ENCODE measurements at places on chromosomes 2 and 18.
A peak's percentile ranks its signal among the peaks of the same experiment; 100 is the strongest.

DNA sequence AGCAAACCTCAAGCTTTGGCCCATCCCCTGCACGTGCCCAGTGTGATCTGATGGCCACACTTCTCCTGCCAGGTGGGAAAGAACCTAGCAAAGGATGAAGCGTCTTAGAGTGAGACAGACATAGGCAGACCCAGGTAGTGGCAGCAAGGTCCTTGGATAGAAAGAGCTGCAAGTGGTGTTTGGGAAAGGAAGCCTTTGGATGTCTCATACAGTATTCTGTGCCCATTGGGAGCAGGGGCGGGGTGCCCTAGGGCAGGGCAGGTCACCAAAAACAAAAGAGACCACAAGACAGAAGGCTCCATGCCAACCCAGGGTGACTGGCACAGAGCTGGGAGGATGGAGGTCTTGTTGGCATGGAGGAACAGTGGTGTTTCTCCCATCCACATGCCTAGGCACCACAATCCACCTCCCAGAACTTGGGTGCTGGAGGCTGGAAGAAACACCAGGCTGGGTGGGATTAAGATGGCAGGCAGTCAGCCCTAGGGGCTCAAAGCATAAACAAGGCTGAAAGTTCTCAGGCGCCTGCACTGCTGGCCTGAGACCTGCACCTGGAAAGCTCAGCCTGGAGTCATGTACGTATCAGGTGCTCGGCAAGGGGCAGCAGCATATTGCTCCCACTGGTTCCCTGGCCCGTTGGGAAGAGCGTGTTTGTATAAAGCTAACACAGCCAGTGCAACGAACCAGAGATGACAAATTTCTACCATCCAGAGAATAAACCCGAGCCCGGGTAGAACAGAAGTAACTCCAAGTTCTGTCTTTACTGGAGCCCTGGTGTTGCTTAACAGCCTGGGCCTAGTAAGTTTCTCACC lies 52.9 kb downstream of the CRACDL start:
- no peak for DNase-seq
- no peak overlapping the region for H3K27ac ChIP-seq
- H3K27me3 ChIP-seq: peaks cover 16% of the 10 kb centered on the region

GRCh38 chr18:36199691-36200295 lies 12.5 kb downstream of the MOCOS start:
- H3K27ac ChIP-seq: no peak overlapping the region
- DNase-seq: no peak
- H3K36me3 ChIP-seq: no peaks in the 10 kb centered on the region
- H3K4me3 ChIP-seq: no peak overlapping the region
- H3K27me3 ChIP-seq: peaks cover 2% of the 10 kb centered on the region
- no peaks in the 10 kb centered on the region for H3K4me1 ChIP-seq

DNA sequence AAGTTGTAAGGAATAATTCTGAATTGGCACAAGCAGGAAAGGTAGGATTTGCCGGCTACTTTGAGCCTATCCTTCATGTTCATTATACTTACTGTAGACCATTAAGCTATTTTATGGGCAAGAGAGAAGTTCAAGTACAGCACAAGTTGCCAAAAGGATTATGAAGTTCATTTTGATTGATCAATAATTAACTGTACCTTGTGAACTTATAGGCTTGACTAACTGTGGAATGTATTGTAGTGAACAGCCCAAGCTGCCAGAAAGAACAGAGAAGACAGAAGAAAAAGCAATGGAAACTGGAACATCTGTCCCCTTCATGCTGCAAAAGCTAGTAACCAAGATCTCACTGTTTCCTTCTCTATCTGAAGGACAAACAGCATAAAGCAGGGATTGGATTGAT lies 810.1 kb upstream of the ZEB2 start:
- no peak overlapping the region for H3K27ac ChIP-seq
- H3K36me3 ChIP-seq: no peaks in the 10 kb centered on the region
- no peak for DNase-seq
- H3K4me1 ChIP-seq: peaks cover 2% of the 10 kb centered on the region
- no peak overlapping the region for H3K4me3 ChIP-seq
- peaks cover 29% of the 10 kb centered on the region for H3K27me3 ChIP-seq

GRCh38 chr18:8706791-8707555 lies 1.6 kb downstream of the MTCL1 start:
- H3K4me3 ChIP-seq: peak overlapping the region; percentile 77
- no peak overlapping the region for H3K27ac ChIP-seq
- no peak for DNase-seq
- peaks cover 13% of the 10 kb centered on the region for H3K4me1 ChIP-seq

DNA sequence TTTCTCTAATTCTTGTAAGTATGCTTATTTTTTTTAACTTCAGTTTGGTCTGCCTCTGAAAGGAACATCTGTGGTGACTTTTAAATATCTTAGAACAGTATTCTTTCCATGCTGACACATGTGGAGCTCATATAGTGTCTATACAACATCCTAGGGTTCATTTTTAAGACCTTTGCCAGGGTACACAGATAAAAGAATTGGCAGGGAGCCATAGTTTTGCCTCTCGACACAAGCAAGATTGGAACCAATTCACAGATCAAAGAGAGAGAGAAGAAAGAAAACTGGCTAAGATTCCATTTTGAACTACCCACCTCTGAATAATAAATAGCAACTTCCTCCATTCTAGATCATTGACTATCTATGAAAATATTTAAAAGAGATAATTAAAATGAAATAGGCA lies 142.7 kb upstream of the ST6GAL2 start:
- DNase-seq: no peak
- H3K27me3 ChIP-seq: no peaks in the 10 kb centered on the region
- H3K4me1 ChIP-seq: no peaks in the 10 kb centered on the region
- no peak overlapping the region for H3K27ac ChIP-seq
- no peaks in the 10 kb centered on the region for H3K36me3 ChIP-seq

GRCh38 chr2:158664987-158665386 lies 130.1 kb upstream of the DAPL1 start:
- H3K36me3 ChIP-seq: no peaks in the 10 kb centered on the region
- no peak for DNase-seq
- H3K27me3 ChIP-seq: no peaks in the 10 kb centered on the region
- peaks cover 4% of the 10 kb centered on the region for H3K4me1 ChIP-seq
- H3K4me3 ChIP-seq: no peak overlapping the region
